ENCODE measurements at places on chromosomes 1 and 21. TPM values are rescaled to one million over a fixed set of nuclear protein-coding genes. Genes with fewer than 3 reads are reported as not detected.

CHIA gene
- total RNA-seq = not detected

OLFML3 gene
- total RNA-seq = 264 TPM

SHE gene
- total RNA-seq = not detected

SELENOF gene
- total RNA-seq = 121 TPM

C4BPA gene
- not detected for total RNA-seq

IGSF5 gene
- 0.36 TPM for total RNA-seq

SLAMF9 gene
- total RNA-seq = not detected

DNTTIP2 gene
- 22.2 TPM for total RNA-seq

FBLIM1 gene
- 83.2 TPM for total RNA-seq

SCYL3 gene
- 9.6 TPM for total RNA-seq

ITLN2 gene
- total RNA-seq = not detected

FMOD gene
- 1.9 TPM for total RNA-seq

NASP gene
- 17.4 TPM for total RNA-seq

GBP3 gene
- 50.5 TPM for total RNA-seq

HCRTR1 gene
- not detected for total RNA-seq

RGS13 gene
- total RNA-seq = not detected

LRRC8B gene
- 5.5 TPM for total RNA-seq

PTGER3 gene
- total RNA-seq = 14.8 TPM

SLFNL1 gene
- total RNA-seq = 0.65 TPM

All from hair follicle dermal papilla cell (primary cell).